Endodermal cell (in vitro differentiated cells): ENCODE measurements at places on chromosomes 16 and 17. TPM values are rescaled to one million over a fixed set of nuclear protein-coding genes. Genes with fewer than 3 reads are reported as not detected.

- no peak for DNase-seq
Observed at GRCh38 chr17:38943607-38944006, 18.2 kb downstream of the LASP1NB start.

DNA sequence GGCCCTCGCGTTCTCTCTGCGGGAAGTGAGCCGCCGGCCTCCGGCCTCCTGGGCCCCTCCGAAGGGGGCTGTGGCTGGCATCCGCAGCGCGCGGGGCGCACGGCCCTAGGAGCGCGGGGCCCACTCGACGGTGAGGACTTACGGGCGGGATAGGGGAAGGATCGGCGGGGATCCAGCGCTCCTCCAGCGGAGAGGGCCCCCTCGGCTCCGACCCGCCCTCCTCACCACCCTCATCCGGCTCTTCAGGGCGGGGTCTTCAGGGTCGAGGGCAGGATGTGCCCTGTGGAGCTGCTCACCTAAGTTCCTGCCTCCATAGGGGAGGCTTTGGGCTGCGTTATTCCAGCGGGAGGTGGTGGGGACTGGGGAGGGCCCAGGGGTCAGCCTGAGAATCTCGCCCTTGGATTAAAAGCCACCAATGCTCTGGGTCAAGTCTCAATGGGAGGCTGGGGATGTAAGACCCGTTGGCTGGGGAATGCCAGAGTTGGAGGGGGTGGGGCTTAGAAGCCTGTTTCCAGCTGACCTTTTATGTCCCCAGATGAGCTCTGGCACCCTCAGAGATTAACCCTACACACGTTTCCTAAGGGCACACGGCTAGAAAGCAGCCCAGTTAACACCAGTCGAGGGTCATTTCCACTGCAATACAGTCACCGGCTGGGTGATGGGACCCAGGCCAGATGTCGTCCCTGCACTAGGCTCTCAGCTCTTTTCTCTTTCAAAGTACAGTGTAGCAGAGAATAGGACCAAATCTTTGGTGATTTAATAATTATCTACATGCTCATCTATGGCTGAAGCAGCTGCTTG lies 13.4 kb downstream of the TBX2 start:
- DNase-seq: no peak

GRCh38 chr16:6947291-6947690 lies 385.4 kb upstream of the RBFOX1 start:
- DNase-seq: no peak

GRCh38 chr17:45747911-45748310 lies 36.2 kb upstream of the CRHR1 start:
- no peak for DNase-seq

GRCh38 chr17:80243526-80244433 lies 16.9 kb upstream of the RNF213 start:
- no peak for DNase-seq

DNA sequence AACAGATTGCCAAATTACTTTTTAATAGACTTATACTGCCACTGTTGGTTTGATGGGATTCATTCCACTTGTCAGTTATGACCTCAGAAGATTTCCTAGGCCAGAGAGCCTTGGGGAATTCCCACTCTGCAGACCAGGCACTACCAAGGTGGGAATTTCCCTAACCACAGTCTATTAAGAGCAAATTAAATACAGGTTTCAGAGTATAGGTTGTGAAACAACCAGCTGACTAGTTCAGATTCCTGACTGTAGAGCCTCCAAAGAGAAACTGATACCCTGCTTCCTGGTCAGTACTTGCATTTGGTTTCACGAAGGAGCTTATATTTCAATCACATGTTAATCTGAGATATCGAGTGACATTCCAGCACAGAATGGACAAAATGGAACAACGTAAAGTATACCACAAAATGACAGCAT lies 186.5 kb downstream of the STX8 start:
- no peak for DNase-seq

SLC35G6 gene
- 0.33 TPM in 1 of 3 replicates, not detected in the others for total RNA-seq

DNA sequence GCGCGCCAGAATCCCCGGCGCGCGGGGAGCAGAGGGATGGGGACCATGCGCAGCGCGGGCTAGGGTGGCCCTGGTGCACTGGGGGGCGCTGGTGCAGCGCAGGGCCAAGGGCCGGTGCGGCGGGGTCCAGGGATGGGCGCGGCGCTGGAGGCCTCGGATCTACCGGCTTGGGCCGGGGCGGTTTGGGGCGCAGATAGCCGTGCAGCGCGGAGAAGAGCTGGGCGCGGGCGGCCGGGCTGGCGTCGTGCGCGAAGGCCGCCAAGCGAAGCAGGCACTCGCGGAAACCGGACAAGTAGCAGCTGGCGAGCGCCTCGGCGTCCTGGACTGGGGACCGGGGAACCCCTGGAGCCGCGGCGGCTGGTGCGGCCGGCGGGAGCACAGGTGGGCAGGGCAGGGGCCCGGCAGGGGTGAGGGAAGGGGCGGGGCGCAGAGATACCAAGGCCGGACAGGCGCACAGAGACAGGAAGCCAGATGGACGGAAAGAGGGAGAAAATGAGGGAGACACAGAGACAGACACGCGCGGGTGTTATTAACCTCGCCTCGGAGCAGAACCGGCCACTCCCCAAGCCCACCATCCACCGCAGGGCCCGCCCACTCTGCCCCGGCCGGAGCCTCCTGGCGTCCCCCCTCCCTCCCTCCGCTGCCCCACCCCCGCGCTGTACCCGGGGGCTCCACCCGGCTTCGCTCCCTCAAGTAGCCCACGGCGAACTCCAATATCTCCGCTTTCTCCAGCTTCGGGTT lies 2.1 kb downstream of the HES7 start:
- DNase-seq: peak; percentile 96

DNA sequence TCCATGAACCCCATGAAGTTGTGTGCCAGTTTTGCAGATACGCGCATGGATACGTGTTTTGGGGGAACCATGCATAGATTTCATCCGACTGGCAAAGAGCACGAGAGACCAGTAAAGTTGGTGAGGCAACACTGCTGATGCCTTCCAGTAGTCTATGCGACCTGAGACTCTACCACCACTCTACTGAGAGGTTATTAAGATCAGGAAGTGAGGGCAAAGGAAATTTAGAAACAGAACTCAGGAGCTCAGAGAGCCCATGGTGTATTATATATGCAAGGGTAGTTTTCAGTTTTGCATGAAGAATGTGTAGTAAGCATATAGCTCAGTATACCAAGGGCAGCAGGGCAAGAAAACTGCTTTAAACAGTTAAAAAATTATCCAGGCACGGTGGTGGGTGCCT lies 4.2 kb downstream of the SLX4 start:
- peak; percentile 13 for DNase-seq

SYCE1L gene
- 9.2 and 13.6 TPM in 2 replicates for total RNA-seq

DNA sequence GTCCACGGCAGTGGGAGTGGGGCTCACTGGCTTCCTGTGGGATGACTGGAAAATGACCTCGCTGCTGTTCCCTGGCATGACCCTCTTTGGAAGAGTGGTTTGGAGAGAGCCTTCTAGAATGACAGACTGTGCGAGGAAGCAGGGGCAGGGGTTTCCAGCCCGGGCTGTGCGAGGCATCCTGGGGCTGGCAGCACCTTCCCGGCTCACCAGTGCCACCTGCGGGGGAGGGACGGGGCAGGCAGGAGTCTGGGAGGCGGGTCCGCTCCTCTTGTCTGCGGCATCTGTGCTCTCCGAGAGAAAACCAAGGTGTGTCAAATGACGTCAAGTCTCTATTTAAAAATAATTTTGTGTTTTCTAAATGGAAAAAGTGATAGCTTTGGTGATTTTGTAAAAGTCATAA lies 7.8 kb upstream of the RNF213 start:
- DNase-seq: peak; percentile 91

DNA sequence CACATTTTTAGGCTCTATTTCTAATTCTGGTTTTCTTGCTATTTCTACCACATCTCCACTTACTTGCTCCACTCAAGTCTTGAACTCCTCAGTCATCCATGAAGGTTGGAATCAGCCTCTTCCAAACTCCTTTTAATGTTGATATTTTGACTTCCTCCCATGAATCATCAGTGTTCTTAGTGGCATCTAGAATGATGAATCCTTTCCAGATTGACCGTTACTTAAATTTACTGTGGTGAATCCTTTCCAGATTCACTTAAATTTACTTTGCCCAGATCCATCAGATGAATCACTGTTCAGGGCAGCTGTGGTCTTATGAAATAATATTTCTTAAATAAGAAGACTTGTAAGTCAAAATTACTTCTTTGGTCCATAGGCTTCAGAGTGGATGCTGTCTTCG lies 32.4 kb downstream of the CLTC start:
- no peak for DNase-seq

DNA sequence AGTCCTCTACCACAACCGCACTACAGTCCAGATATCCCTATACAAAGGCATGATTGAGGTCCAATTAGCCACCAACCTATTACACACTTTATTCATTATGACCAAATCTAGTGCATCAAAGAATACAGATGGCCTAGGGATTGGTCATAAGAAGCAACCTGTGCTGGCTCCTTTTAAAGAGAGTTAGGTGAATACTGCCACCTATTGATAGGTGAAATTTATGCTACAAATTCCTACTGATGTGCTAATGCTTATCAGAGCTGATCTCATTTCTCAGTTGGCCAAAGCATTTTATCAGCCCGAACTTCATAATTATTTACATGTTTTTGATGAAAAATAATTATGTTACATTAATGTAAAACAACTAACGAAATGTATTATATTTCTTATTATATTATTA lies 166.3 kb downstream of the ANKFN1 start:
- DNase-seq: peak; percentile 42

STX1B gene
- total RNA-seq: 6.6 to 7.3 TPM (median 7.0 TPM) in 3 replicates

DNA sequence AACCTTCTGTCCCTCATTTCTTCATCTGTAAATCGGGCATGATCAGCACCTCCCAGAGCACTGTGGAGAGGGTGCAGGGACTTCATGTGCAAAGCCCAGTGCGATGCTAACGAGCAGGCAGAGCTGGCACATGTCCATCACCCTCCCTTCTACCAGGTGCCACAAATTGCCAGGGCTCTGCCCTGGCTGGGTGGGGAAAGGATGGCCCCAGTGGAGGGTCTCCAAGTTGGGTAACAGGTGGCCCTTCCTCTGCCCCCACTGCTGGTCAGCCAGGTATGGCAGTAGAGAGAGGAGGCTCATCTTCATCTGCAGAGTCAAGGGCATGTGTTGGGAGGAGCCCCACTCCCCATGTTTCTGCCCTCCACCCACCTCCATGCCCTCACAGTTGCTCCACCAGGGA lies 61.5 kb upstream of the CDH5 start:
- DNase-seq: peak; percentile 22

DNA sequence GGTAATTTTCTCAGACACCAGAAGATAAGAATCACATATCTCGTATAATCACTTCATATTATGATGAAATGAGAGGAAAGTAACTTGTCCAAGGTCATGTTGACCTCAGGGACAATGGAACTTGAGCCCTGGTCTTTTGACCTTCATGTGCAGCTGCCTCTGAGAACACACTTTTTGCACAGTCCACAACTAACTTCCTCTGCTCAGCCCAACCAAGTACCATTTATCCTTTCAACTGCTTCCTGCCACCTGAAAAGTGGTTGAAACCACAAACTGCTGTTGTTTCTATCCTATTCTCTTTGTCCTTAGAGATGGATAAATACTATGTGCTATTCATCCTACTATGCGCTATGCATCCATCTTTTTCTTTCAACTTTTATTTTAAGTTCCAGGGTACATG lies 2.3 kb upstream of the CCL1 start:
- peak; percentile 10 for DNase-seq

C1QTNF1 gene
- total RNA-seq: 13.3 and 16.0 TPM in 2 replicates

DNA sequence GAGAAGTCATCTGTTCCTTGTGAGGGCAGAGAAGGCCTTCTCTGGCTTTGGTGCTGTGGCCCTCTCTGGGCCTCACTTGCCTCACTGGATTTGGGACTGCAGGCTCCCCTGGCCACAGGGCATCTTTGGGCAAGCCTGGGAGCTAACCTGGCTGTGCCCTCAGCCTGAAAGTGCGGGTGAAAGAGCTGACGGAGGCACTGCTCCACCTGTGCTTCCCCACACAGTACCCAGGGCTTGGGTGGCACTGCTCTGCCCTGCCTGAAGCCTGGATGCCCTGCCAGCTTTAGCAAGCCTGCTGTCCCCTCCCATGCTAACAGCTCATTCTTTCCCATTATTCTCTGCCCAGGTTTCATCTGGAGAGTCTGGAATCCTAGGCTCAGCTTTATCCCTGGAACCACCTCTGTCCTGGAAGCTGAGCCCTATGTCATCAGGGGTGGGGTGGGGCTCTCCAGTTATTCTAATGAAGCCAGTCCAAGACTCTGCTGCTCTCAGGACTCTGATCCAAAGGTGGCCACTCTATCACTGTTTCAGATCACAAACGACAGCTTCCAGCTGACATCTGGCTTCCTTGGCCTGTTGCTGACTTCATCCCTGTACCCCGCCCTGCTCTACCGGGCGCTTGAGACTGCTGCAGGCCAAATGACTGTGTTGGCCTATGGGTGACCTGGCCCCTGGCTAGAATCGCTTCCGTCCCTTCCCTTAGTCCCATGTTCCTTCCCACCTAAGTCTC lies 29.3 kb downstream of the HIC1 start:
- DNase-seq: no peak

GRCh38 chr16:74232806-74233465 lies 63.7 kb upstream of the PSMD7 start:
- no peak for DNase-seq

- peak; percentile 72 for DNase-seq
Observed at GRCh38 chr17:35345445-35345925, 27.9 kb downstream of the SLFN11 start.

RARA gene
- 22.3 to 25.1 TPM (median 22.7 TPM) in 3 replicates for total RNA-seq

- DNase-seq: no peak
Observed at GRCh38 chr17:82370471-82371332, 863 bp upstream of the UTS2R start.

- peak; percentile 82 for DNase-seq
Observed at GRCh38 chr16:8588682-8589056, 1.6 kb downstream of the TMEM114 start.

GRCh38 chr16:50879873-50880695 lies 138.2 kb downstream of the CYLD start:
- DNase-seq: peak; percentile 92

KRTAP9-2 gene
- total RNA-seq: not detected in 3 replicates

GRCh38 chr16:9055661-9056060 lies 35.8 kb upstream of the HAPSTR1 start:
- DNase-seq: no peak

DCUN1D3 gene
- total RNA-seq: 19.8 and 21.3 TPM in 2 replicates
